ENCODE measurements at places on chromosomes 7 and 10.

DNA sequence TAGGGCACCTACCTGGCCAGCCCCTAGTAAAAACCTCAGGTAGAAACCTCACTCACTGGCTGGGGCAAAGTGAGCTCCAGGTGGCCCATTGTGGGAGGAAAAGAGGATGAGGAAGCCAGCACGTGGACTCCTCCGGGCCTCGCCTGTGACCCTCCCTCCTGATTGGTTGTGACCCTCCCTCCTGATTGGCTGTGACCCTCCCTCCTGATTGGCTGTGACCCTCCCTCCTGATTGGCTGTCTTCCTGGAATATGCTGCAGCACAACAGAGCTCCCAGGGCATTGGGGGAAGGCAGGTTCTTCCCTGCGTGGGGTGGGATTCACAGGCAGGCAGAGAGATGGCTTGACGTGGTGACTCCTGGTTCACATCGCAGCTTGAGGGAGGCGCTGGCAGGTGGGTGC is 343.0 kb downstream of the GLRX3 start:
- no peak for DNase-seq

GRCh38 chr10:52561322-52561721 is 211.3 kb downstream of the MBL2 start:
- DNase-seq: no peak

- no peak for DNase-seq
These were observed 92.5 kb downstream of the SORCS1 start for GRCh38 chr10:107072028-107072427.

DNA sequence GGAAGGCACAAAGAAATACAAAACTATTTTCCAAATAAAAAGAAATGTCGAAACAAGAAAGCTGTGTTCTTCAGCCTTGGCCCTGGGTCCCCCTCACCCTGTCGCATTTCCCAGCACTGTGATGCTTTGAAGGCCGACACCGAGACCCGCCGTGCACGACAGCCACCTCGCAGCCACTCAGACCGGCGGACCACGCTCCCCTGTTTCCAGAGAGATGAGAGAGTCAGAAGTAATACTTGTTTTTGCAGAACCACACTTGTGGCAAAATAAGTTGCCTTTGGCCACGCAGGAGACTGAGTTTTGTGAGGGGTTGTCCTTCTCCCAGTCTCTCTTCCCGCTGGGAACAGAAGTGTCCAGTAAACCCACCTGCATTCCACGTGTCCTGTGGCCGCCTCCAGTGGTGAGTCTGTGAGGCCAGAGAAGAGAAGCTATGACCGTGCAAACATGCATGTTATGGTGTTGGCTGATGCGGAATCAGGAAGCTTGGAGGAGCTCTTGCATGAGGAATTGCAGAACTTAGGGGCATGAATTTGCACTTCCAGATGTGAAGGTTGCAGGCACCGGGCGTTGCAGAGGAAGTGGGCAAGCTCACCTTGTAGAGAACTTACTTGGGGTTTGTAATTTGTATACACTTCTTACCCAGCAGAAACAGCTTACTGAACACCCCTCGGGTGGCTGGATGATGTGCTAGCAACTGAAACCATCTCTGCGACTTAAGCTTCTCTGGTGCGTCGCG is 194.5 kb downstream of the EBF3 start:
- no peak for DNase-seq

DNA sequence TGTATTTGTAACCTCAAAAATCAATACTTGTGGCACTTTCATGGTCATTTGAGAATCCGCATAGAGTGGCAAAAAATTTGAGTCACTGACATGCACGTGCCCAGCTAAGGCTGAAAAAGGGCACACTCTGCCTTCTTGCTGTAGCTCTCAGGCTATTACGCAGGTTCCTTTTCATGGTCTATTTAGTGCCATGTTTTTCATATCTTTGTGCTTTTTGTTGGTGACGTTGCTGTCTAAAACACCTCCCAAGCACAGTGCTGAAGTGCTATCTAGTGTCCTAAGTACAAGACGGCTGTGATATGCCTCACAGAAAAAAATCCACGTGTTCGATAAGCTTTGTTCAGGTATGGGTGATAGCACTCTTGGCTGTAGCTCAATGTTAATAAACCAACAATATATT is 50.9 kb downstream of the CREB3L2 start:
- no peak for DNase-seq

GRCh38 chr10:124522933-124523871 is 61.6 kb downstream of the LHPP start:
- no peak for DNase-seq

GRCh38 chr7:22696541-22697228 is 30.3 kb upstream of the IL6 start:
- DNase-seq: peak; percentile 27

- peak; percentile 21 for DNase-seq
These were observed 115.9 kb downstream of the TRIM24 start for GRCh38 chr7:138575897-138576428.
